ENCODE measurements at places on chromosomes 3 and 15.

DNA sequence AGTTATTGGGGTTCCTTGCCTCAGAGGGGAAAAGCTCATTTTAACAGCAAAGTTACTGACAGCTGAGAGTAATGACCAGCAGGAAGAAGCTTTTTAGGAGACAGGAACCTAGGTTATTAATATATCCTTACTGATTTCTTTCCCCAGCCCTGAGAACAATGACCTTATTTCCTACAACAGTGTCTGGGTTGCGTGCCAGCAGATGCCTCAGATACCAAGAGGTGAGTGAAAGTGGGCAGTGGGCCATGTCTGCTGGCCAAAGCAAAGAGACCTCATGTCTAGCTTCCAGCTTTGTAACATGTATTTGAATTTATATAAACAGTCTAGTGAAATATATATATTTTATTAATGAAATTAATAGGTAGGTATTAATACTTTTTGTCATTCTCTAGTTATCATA lies 5.0 kb downstream of the CCNDBP1 start:
- no peak for DNase-seq

- no peak for DNase-seq
Measured at GRCh38 chr15:69074843-69075224, 60.3 kb downstream of the NOX5 start.

- DNase-seq, result no peak
Measured at GRCh38 chr3:107263269-107264021, 113.8 kb upstream of the CCDC54 start.

DNA sequence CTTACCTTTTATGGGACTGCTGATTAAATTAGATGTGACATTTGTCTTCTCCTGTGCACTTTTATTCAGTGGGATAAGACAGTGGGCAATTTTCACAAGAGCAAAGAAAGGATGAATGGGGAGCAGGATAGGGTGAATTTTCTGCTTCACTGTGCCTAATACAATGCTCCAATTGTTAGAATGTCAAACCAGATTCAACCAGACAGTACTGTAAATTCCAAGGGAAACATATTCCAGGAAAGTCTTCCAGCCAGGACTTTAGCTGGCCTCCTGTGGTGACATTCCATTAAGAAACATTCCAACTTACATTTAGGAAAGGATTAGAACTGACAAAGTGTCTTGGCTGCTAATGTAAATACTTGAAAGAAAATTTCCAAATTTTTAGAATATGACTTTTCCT lies 100.1 kb upstream of the PROK2 start:
- no peak for DNase-seq

DNA sequence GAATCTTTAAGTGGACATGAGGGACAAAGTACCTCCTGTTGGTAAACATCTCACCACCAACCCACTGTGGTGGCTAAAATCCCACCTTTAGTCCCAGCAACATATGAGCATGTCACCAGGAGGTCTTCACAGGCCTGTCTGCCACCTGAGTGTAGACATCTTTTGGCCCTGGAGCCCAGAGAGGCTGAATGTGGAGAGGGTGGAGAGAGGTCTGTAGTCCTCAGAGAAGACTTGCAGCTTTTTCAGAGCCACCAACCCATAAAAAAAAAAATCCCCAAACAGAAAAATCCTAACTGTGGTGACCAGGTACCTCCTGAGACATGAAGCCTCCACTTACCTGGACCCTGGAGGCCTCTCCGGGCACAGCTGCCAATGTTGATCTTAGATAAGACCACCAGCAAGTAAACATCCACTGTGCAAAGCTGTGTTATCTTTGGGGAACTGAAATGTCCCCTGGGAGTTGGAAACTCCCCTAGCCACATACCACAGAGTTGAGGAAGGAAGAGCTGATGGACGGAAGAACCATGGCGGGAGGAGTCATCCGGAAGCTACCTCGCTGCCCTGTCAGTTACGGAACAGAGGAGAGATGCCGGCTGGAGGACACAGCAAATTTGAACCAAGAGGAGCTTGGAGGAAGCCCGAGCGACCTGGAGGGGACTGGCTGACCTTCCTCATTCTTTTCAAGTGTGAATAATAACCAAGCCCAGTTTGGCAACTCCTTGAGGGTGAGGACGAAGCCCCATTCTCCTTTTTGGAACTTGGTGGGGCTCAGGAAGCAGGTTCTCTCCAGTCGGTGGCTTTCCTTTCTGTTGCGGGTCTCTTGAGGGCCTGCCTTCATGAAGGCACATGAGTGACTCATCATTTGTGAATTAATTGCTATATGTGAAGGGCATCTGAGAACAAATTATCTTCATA lies at the start of gene GHRL:
GHRL (minus strand) TSS at position 443 of the 915 bp plus-strand sequence. CDS start 2,767 bp downstream, outside the sequence.
- no peak for DNase-seq

GRCh38 chr3:15391007-15391406 lies 36.3 kb downstream of the METTL6 start:
- DNase-seq, result no peak

DNA sequence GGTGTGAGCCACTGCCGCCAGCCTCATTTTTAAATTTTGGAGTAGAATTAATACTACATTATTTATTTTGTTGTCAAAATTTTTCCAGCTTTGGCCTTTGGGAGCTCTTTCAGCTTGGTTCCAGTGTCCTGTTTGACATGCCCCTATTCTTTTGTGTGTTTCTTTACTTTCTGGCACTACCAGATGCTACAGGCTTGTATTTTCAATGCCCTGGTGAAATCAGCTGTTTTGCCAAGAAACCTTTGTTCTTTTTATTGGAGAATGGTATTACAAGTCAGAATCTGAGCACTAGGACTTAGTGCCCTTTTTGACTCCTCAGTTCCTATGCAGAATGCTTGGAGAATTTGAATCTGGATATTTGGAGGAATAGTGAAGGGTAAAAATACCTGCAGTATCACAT lies 26.6 kb downstream of the RNF111 start:
- no peak for DNase-seq

DNA sequence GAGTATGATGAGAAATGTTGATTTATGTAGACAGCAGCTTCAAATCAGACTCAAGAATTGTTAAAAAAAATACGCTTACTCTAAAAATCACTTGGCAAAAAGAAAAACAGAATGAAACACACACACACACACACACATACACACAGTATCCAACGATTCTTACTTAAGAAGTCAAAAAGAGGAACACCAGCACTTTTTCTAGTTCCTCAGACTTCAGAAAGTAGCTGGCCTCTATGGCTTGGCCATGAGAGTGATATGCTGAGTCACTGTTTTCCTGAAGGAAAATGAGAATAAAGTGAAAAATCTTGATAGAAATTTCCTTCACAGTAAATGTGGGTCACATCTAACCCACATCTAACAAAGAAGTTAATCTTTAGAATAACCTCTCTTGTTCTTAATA lies 22.1 kb downstream of the CNTN3 start:
- DNase-seq, result no peak

GRCh38 chr15:68561171-68561900 lies 17.5 kb upstream of the CORO2B start:
- DNase-seq, result no peak

DNA sequence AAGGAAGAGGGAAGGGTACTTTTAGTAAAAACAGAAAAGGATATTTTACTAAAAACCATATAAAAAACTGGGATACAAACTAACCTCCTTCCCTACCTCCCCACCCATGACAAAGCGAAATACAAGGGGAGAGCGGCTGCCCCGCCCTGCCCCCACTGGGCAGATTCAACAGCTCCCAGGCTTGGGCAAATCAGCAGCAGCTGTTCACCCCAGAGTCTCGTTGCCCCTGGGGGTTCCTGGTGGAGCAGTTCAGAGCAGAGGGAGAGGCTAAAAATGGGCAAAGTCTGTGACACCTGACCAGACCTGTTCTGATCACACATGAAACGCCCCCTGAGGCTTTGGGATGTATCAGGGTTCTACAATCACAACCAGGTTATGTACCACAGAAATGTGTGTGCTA lies 2.5 kb upstream of the ETFA start:
- DNase-seq, result no peak

DNA sequence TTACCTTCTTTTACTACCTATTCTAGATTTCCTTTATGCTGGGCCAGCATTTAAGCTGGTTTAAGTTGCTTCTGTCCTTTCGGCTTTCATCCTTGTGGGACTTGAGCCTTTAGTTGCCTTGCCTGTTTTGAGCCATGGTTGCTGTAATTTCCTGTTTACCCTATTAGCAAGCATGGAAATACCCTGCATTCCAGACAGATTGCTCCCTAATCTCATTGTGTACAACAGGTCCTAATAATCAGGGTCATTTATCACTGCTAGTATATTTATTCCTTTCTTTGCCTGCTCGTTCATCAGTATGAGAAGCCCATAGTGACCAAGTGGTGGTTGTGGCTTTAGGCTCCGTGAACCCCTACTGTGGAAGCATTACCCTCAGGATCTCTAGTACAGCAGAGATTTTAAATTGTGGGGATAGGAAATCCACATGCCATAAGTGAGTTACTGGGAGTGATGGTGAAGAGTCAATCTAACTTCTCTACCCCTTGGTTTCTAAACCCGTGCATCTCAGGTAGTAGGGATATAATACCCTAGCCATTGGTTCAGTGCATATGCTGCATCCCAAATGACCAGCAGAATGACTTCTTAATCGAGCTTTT lies 31.9 kb downstream of the NCK1 start:
- no peak for DNase-seq

DNA sequence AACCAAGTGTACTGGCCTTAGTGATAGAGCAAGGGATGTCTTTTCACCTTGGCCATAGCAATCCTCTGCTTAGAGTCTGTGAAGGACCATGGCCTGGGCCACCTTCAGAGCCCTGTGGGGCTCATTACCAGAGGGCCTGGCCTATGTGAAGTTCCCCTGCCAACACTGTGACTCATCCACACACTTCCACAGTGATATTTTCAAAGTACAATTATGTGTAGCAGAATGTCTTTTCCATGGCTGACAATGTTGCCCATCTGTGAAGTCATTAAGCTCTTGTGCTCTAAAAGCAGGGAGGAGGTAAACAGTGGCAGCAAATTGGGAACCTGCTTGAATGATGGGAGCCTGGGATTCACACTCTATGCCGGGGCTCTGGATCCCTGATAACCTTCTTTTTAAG lies 12.2 kb upstream of the CACNA1D start:
- DNase-seq, result no peak

GRCh38 chr15:56667517-56667916 lies 65.8 kb downstream of the ZNF280D start:
- DNase-seq, result no peak

GRCh38 chr3:151564261-151564660 lies 103.4 kb upstream of the IGSF10 start:
- DNase-seq, result no peak

GRCh38 chr15:64110950-64111678 lies 15.3 kb downstream of the SNX1 start:
- DNase-seq, result no peak

- no peak for DNase-seq
Measured at GRCh38 chr15:44153352-44153751, 41.7 kb downstream of the FRMD5 start.

GRCh38 chr3:160098261-160098908 lies 109.8 kb downstream of the IL12A start:
- no peak for DNase-seq

- no peak for DNase-seq
Measured at GRCh38 chr15:79035814-79036213, 54.8 kb downstream of the RASGRF1 start.

GRCh38 chr3:149560001-149560400 lies 85.5 kb downstream of the TM4SF4 start:
- DNase-seq, result no peak

DNA sequence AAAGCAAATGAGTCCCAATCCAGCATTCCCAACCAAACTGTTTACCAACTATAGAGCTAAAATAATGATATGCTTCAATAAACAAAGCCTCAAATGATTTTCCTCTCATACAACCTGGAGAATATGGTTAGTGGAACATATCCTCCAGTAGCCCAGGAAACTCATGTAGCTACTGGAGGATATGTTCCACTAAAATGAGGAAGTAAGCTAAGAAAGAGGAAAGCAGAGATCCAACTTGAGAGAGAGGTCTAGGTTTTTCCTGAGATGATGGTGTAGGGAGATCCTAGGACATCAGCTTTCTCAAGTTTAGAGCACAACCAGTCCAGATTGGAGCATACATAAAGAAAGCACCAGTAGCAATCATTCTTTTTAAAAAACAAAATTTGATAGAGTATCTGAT lies 44.6 kb upstream of the SLC4A7 start:
- no peak for DNase-seq

- no peak for DNase-seq
Measured at GRCh38 chr3:97958396-97958795, 13.8 kb downstream of the RIOX2 start.

DNA sequence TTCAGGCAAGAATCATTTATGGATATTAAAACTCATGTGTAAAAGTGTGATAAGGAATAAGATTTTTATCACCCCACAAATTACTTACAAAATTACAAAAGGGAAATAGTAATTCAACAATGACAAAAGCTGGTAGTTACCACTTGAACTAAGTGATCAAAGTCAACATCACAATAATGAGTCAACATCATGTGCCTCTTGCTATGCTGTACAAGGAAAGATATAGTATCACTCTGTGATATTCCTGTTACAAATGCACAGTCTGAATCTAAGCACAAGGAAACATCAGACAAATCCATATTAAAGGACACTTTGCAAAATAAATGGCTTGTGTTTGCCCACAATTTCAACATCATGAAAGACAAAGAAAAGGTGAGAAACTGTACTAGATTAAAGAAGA lies 90.5 kb upstream of the PLCL2 start:
- DNase-seq, result no peak

GRCh38 chr15:64527263-64527984 lies 67.0 kb downstream of the ZNF609 start:
- DNase-seq, result no peak

DNA sequence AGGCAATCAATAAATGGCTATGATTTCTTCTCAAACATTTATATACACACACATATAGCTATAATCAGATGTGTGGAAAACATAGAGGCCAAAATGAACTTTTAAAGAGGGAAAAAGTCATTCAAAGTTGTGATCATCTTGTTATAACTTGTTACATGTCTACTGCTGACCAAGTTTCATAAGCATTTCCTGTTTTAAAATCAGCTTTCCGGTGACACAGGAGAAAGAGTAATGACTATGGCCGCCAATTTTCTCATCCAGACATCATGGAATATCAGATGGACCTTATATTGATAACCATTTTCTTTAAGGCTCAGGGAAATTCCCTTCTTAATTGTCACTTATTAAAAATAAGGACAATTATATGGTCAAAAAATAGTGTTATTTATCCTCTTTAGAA lies 71.7 kb upstream of the AGTR1 start:
- no peak for DNase-seq

DNA sequence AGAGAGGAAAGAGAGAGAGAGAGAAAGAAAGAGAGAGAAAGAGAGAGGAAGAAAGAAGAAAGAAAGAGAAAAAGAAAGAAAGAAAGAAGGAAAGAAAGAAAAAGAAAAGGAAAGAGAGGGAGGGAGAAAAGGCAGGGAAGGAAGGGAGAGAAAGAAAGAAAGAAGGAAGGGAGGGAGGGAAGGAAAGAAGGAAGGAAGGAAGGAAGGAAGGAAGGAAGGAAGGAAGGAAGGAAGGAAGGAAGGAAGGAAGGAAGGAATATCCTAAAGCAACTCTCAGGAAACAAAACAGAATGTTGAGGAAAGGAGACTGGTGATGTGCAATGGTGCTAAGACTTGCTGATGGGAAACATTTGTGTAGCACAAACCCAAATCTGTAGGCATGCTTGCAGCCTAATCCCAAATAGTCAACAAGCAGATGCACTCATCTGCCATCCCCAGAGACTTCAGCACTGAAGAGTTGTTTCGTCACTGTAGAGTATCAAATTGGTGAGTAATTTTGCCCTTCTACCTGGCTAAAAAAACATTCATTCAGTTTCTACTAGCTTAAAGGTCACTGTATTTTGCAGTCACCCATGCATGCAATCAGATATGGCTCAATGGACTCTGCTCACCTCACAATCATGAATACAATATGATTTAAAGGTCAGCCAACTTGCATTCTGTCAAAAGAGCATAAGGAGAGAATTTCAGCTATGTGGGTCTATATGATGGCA lies 480.3 kb downstream of the FGF12 start:
- DNase-seq, result no peak
